ENCODE measurements at places on chromosomes 1 and 21.
A peak's percentile ranks its signal among the peaks of the same experiment; 100 is the strongest.

DNA sequence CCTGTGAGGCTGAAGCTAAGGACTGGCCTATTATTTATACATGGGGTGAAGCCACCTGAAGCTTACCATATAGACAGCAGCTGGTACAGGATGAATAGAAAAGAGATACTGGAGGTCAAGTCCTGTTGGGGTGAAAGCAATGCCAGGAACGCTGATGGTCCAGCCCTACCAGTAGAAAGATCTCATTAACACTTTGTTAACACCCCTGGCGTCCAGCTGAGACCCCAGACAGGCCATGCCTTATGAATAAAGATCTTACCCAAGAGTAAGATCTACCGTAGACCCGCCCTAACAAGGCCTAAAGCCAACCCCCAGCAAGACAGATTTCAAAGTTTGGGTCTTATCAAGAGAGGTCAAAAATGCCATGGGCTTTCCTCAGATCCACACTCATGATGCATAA is 34.7 kb downstream of the ST3GAL3 start:
- no peak for DNase-seq

GRCh38 chr1:150560576-150561253 is 11.5 kb downstream of the ADAMTSL4 start:
- peak; percentile 78 for DNase-seq

DNA sequence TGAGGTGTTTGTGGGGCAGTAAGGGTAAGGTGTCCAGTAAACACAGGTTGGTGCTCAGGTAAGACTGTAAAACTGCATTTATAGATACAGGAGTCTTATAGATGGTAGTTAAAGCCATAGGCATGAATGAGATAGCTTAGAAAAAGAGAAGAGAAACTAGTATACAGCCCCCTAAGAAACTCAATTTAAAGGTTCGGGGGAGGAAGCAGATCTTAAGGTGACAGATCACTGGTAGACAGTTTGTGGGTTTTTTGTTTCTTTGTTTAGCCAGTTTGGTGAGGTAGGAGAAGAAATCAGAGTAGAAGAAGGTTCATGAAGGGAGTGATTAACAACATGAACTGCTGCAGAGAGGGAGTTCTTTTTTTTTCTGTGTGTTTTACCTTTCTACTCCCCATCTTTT is 6.1 kb upstream of the AGO3 start:
- no peak for DNase-seq

GRCh38 chr21:42117229-42117966 is 46.3 kb downstream of the UMODL1 start:
- peak; percentile 64 for DNase-seq

GRCh38 chr1:61087571-61087970 is 5.2 kb downstream of the NFIA start:
- no peak for DNase-seq

GRCh38 chr1:12294076-12294475 is 64.2 kb downstream of the VPS13D start:
- DNase-seq = no peak

DNA sequence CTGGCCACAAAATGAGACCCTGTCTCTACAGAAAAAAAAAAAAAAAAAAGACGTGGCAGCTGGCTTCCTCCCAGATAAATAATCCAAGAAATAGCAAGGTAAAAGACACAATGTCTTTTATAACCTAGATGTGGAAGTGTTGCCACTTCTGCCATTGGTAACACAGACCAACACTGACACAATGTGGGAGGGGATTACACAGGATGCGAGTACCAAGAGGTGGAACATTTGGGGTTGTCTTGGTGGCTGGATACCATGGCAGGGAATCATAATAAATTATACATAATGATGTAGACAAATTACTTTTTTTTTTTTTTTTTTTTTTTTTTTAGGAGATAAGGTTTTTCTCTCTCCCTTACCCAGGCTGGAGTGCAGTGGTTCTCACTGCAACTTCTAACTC is 6.0 kb upstream of the NEXN start:
- DNase-seq = no peak

GRCh38 chr1:116738673-116739370 is 15.4 kb upstream of the CD2 start:
- peak; percentile 8 for DNase-seq

GRCh38 chr1:199725002-199725565 is 302.4 kb upstream of the NR5A2 start:
- DNase-seq = no peak

- no peak for DNase-seq
These were observed 63.0 kb downstream of the NR5A2 start for GRCh38 chr1:200090252-200091159.

- no peak for DNase-seq
These were observed 197.5 kb upstream of the PTBP2 start for GRCh38 chr1:96524100-96524499.
